ENCODE measurements at places on chromosomes 5 and 9.

- DNase-seq, result no peak
Measured at GRCh38 chr9:119533504-119533903, 164.3 kb upstream of the BRINP1 start.

DNA sequence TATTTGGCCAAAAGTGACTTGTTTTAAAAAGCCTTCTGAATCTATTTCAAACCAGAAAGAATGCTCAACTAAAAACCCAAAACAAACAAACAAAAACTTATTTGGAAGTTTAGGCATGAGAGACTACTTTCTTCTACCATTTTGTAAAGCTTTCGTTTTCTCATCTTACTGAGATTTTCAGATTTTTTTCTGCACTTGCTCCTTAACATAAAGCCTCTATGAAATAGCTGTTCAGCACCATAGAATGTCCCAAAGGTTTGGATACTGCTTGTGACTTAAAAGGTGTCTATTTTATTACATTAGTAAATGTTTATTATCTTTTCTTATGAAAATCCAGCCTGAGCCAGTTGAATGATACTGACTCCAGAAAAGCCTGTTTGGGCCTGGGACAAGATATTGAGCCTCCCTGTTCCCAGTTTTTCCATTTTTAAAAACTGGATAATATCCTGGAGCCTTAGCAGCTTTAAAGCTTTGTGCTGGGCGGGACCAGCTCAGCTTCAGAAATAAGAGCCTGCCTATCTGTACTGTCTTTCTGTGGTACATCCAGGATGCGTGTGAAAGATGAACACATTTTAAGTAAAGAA lies 292.6 kb downstream of the ZSWIM6 start:
- no peak for DNase-seq

DNA sequence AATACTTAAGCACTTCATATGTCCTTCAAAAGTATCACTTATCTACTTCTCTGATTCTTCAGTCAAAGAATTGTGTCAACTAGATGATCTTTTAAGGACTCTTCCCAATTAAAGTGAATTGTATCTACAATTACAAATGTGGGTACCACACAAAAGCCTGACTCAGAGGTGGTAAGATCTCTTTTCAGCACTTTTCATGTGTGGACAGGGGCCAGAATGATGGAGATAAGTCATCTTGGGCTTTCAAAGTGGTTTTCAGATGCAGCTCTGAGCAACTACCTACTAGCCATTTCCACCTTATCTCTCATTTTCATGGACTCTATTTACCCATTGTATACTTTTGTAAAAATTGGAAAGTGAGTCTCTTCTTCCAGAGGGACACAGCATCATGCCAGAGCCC lies 8.4 kb downstream of the COX7C start:
- DNase-seq, result no peak

- DNase-seq, result no peak
Measured at GRCh38 chr9:13351778-13352386, 72.4 kb upstream of the MPDZ start.
